ENCODE measurements at places on chromosomes 1 and 21.

DNA sequence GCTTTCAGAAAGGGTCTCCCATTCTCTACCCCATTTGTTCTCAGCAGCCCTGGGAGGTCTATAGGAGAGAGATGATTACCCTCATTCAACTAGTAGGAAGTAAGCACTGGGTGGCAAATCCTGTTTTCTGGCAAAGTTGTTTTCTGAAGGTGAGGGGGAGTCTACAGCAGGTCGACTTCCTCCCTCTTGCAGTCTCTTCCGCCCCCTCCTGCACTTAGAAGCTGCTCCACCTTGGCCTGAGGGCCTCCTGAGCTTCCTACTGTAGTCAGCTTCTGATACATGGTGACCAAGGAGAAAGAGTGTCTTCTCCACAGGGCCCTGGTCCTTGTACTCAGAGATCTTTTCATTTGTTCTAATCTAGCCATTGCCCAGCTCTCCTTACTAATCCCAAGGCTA lies 93.1 kb downstream of the RGL1 start:
- DNase-seq: no peak

DNA sequence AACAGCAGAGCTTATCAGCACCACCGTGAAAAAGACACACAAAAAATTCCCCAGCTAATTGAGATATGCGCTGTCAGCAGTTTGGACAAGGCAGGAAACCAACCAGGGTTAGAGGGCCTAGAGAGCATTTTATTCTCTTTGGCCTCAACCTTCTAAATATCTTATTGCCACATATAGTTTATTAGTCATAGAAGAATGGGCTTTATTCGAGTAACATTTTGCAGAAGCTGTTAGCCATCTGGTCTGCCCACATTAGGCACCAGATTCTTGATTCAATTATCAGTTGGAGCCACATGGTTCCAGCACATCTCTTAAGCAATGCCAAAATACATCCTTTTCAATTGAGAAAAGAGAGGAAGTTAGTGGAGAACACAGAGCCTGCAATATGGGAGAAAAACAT lies 109.9 kb upstream of the CXADR start:
- DNase-seq: no peak

- no peak for DNase-seq
Observed at GRCh38 chr1:217955723-217956122, 324.6 kb downstream of the SPATA17 start.

DNA sequence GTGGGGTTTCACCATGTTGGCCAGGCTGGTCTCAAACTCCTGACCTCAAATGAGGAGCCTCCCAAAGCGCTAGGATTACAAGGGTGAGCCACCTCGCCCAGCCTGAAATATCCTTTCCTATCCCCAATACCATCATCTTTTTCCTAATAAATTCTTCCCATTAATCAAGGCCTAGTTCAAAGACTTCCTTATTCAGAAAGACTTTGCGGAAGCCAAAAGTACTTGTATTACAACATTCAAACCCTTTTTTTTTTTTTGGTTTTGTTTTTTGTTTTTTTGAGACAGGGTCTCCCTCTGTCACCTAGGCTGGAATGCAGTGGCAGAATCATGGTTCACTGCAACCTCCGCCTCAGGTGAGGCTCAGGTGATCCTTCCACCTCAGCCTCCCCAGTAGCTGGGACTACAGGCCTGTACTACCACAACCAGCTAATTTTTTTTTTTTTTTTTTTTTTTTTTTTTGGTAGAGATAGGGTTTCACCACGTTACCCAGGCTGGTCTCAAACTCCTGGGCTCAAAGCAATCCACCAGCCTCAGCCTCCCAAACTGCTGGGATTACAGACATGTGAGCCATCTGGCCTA lies 7.6 kb downstream of the SLC19A2 start:
- DNase-seq: no peak

DNA sequence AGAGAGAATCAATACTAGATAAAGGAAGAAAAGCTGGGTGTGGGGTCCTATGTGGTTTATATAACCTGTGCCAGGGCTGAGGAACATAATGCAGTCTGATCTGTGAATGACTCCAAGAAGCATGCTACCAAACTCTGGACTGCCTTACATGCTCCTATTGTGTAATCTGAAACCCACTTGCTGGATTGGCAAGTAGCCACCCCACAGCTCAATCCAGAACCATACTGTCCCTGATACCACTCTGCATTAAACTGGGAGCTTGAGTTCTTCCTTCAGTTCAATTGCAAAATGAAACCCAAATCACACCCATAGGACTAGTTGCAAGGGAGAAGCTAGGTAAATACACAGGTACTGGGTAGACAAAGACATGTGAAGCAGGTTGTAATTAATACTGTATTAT lies 115.4 kb upstream of the NEGR1 start:
- no peak for DNase-seq

DNA sequence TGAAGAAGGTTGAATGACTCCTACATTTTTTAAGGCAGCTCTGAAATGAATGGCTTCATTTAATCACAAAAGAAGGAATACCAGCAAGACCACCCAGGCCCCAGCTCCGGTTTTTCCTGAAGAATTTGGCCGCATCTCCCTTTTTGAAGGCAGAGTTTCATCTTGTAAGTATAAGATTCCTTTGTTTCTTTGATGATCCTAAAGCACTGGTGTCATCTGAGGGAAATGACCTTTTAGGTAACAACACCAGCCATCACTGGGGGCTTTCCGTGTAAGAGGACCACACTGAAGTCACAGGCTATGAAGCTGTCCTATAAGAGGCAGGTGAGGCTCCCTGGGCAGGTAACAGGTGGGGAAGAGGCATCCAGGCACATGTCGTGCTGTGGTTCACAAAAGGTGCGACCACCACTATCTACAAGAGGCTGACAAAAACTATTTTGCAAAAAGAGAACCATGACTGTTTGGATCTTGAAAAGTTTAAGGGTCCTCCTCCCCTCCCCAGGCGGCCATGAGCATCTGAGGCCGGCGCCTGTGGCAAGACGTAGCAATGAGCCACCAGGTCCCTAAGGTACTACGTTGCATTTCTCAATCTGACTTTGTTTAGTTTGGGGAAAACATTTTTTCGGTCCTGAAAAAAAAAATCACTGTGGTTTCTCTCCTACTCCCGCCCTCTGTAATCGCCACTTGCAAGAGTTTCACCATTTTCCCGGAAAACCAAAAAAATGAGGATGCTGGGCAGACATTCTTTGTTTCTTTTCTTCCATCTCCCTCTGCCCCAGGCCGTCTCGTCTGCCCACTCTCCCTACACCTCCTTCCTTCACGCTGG lies 46.3 kb upstream of the IRF2BP2 start:
- DNase-seq: no peak

DNA sequence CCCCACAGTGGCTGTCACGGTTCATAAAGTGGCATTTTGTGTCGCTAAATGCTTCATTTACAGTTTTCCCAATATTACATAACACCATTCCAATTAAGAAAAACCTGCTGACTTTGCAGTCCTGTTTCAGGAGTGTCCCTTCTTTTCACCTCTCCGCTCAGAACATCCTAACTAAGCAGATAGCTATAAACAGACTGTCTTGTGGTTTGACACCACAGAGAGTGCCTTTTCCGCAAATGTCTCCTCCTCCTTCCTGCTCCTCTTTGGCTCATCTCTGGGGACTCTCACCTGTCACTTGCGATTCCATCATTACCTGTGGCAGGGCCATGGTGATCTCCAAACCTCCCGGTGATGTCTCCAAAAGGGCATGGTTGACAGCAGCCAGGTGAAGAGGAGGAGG lies 119.0 kb downstream of the CNIH3 start:
- no peak for DNase-seq

GRCh38 chr1:199724049-199724448 lies 303.5 kb upstream of the NR5A2 start:
- no peak for DNase-seq

DNA sequence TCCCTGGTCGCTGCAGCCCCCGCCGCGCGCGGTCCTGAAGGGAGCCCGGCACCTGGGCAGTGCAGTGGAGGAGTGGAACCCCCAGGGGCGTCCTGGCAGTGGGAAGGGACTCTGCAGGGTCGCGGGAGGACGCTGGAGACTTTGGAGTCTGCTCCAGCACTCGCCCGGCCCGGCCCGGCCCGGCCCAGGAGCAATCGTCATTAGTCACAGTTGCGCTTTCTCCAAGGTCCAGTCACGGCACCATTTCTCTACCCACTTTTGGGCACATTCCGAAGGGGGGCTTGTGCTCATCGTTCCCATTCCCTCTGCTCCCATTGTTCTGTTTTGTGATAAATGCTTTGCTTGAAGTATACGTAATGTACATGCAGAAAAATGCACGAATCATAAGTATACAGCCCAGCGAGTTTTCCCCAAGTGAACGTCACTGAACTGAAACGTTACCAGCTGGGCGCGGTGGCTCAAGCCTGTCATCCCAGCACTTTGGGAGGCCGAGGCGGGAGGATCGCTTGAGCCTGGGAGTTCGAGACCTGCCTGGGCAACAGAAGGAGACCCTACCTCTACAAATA lies 999 bp downstream of the THAP3 start:
- DNase-seq: no peak

GRCh38 chr1:33864460-33865389 lies 846 bp downstream of the HMGB4 start:
- no peak for DNase-seq

- DNase-seq: peak; percentile 37
Observed at GRCh38 chr1:235642011-235642942, 7.3 kb downstream of the GNG4 start.

DNA sequence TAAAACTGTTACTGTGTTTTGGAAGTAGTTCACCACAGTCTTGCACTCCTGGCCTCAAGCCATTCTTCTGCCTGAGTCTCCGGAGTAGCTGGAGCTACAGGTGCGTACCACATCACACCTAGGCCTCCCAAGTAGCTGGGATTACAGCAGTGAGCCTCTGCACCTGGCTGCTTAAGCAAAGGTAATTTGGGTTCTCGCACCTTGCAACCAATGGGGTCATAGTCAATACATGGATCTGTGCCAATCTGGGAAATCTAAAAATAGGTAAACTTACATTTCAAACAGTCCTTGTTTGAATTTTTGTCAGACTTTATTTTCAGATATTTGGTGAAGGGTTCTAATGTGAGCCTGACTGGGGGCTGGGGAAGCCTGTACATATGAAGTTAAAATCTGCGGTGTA lies 466.5 kb downstream of the PCP4 start:
- no peak for DNase-seq

- DNase-seq: no peak
Observed at GRCh38 chr1:28064064-28064463, 24.3 kb downstream of the EYA3 start.

DNA sequence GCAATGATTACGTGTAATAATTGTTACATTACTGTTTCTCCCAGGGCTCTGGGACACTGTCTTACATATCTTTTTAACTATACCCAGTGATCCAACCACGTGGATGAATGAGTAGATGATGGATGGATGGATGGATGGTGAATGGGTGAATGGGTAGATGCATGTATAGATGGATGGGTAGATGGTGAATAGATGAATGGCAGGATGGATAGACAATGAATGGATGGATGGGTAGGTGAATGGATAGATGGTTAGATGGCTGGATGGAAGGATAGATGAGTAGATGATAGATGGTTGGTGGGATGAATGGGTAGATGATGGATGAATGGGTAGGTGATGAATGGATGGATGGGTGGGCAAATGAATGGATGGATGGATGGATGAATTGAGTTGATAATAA lies 135.9 kb downstream of the HUNK start:
- no peak for DNase-seq

DNA sequence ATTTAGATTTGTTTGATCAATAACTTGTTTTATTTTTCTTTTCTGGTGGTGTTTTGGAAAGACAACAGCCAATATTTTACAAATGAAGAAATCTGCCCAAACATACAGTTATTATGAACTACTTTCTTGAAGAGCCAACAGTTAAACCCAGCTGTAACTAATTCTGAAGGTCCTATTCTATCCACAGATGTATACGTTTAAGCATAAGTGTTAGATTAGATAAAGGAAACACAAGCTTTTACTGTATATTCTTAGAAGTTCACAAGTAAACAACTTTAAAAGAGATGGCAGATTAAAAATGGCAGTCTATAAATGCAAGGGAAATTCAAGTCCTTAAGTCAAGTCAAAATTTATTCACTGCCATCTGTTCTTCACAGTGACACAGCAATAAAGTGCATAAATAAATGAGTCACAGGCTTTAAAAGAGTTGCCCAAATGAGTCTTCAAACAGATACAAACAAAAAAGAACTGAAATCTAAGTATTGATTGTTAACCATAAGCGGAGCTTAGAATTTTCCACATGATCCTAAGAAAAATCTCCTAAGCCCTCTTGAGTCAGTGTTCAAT lies 49.9 kb upstream of the KCNH1 start:
- DNase-seq: no peak

- no peak for DNase-seq
Observed at GRCh38 chr1:49339043-49339442, 562.4 kb upstream of the BEND5 start.

- no peak for DNase-seq
Observed at GRCh38 chr1:194223596-194223995, 1037.2 kb upstream of the B3GALT2 start.

DNA sequence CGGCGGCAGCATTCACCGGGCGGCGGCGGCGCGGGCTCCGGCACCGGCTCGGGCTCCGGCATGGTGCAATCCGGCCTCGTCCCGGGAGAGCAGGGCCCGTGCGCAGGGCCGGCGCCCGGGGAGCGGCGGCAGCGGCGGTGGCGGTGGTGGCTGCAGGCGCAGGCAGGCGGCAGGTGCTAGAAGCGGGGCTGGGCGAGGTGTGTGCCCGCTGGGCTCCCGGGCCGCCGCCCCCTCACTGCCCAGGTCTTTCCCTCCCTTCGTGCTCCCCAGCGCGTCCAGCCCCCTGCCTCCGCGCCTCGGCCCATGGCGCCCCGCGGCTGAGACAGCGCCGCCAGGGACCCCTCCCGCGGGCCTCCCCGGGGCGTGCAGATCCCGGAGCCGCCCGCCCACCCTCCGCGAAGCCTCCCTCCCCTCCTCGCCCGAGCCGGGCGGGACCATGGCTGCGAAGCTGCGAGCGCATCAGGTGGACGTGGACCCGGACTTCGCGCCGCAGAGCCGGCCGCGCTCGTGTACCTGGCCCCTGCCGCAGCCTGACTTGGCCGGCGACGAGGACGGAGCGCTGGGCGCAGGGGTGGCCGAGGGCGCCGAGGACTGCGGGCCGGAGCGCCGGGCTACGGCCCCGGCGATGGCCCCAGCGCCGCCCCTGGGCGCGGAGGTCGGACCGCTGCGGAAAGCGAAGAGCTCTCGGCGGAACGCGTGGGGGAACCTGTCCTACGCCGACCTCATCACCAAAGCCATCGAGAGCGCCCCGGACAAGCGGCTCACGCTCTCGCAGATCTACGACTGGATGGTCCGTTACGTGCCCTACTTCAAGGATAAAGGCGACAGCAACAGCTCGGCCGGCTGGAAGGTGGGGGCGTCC lies 492 bp downstream of the FOXO6 start:
- no peak for DNase-seq

DNA sequence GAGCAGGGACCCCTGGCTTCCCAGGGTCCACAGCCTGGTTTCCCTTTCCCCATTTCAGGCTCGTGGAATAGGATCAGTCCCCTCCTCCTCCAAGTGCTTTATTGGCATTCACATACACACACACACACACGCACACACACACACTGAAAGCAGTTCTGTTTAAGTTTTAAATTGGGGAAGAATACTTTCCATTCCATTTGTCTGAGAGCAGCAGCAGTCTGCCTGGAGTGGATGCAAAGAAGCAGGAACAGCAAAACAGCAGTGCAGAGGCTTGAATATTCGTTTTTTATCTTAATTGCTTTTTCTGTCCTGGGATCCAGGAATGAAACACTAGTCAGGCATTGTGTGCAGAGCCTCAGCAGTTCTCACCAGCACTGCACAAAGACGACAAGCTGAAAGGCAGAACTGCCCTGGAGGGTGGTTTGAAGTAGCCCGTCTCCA lies 7.1 kb downstream of the CYB561D1 start:
- DNase-seq: no peak
